T-helper 2 cell (primary cell): ENCODE measurements at places on chromosomes 16 and 17.

DNA sequence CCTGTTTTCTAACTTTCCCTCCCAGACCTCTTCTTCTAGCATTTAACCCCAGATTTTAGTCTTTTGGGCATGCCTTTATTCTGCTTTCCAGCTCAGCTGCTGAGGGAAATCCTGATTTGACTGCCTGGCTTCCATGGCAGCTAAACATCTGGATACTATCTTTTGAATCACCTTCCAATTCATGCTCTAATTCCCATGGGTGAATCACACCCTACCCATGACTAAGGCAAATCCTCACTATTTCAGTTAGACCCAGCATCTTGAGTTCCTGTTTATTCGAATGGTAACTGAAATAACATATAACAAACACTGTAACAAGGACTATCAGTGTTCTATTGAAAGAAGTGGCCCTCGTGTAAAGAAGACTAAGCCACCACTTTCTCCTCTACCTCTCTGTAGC is 29.8 kb downstream of the CA10 start:
- no peak for DNase-seq

DNA sequence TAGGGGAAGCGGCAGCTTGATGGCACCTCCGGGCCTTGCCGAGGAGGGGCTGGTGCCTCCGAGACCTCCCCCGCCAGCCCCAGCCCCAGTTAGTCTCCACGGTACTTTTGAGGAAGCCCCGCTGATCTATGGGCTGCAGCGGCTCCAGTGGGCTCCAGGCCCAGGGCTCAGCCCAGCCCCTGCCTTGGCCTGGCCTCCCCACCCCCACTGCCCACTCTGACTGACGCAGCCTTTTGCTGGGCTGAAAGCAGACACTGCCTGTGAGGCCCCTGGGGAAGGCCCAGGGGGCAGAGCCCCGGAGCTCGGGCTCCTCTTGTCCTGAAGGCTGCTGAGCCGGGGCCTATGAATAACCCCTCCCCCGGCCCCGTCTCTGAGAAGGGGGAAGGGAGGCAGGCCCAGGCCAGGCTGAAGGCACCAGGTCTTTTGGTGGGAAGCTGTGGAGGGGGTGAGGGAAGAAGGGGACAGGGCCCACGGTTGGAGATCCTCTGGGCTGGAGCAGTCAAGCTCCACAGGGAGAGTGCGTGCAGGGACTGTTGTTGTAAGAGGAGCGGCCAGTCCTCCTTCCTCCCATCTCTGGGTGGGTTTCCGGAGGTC is 7.5 kb upstream of the SMTNL2 start:
- DNase-seq: no peak

- DNase-seq: no peak
Measured at GRCh38 chr16:30747331-30747730, 894 bp upstream of the PHKG2 start.

DNA sequence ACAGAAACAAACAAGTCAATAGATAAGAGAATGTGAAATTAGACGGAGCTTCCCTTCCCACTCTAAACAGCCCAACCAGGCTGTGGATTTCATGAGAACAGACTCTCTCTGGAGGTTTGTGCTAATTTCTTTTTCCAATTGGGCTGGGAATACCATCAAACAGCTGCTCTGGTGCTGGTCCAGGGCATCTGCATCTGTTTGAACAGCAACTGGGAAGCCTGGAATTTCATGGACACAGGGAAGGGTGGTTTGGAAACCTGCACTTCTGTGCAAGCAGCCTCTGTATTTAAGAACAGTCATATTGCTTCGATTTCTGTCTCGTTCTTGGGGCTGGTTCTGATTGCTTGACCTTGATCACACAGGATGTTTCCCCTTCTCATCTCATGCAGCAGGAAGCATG is 88.7 kb downstream of the FOXL1 start:
- DNase-seq: no peak

GRCh38 chr16:25140459-25140858 is 28.9 kb downstream of the LCMT1 start:
- DNase-seq: no peak

DNA sequence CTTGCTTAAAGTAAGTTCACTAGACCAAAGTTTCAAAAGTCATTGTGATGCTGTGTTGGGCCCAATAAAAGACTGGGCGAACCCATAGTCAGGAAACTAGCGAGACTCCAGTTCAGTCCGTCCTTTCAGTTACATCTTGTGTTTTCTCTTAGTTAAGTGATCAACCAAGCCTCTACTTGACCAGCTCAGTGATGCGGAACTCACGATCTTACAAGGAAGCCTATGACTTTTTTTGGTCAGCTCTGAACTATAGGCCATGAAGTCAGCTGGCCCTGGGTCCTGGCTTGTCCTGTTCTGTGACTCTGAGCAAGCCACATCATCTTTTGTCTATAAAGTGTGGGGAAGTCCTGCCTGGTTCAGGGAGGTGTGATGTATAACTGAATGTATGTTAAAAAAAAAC is 21.7 kb upstream of the WSCD1 start:
- no peak for DNase-seq
